ENCODE measurements at places on chromosomes 4 and X.

DNA sequence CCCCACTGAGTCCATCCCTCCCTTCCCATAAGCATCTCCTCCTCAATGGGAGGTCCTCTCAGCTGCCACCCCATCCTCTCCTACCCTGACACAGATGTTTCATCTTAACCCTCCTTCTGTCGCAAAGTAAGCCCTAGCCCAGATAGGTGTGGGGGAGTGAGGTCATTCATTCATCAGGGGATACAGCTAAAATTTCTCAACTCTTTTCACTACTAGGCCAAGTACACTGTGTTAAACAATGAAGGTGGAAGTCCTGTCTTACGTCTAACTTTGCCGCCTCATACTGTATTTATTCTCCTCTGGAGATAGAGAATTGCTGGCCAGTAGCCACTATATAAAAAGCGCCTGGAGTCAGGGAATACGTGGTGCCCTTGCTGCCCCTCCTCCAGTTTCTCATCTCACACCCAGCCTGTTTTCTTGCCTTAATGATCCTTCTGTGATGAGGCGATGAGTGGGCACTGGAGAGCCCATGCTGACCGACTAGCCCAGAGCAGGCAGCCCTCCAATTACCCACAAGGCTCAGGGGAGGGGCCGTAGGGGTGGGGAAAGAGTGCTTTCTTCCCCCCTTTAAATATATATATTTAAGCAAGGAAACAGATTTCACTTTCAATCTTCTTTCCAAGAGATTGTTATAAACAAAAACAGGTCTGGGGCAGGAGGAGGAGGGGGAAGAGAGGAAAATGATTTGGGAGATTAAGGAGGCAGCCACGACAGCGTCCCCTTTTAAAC, 149.5 kb downstream of the PJA1 start:
- no peak for DNase-seq

DNA sequence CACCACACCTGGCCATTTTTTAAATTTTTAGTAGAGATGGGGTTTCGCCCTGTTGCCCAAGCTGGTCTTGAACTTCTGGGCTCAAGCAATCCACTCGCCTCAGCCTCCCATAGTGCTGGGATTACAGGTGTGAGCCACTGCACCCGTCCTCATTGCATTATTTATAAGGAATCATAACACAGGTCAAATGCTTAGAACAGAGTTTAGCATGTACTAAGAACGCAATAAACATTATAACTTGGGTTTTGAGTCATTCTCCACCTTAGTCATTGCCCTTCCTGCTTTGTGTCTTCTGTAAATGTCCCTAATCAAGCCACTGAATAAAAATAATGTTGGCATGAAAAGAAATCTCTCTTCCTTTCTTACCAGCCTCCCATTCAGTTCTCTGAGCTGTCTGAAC, 38.5 kb upstream of the SHROOM4 start:
- DNase-seq: no peak

- DNase-seq: no peak
These were observed 166.4 kb downstream of the TSPAN5 start for GRCh38 chr4:98491899-98492559.

DNA sequence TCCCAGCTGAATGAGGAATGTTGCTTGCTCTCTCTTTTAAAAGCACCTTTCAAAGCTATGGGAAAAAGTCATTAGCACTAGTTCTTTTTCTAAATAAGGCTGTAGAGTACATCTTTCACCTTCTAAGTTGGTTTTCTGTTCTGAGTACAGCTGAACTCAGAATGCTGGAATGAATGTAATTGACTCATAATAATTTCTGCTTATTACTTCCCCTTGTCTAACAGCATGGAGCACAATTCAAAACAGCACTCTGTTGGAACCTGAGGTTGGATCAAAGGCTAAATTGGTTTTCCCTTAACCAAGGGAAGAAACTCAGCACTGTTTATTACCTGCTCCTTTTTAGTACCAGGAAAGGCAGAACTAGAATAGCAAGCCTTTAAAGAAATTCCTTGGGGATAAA, 33.5 kb upstream of the CYP2U1 start:
- no peak for DNase-seq

GRCh38 chrX:70656304-70656703, 211.7 kb downstream of the DLG3 start:
- DNase-seq: no peak

- DNase-seq: no peak
These were observed 18.1 kb downstream of the TMEM154 start for GRCh38 chr4:152661649-152662048.

- DNase-seq: no peak
These were observed 587.1 kb upstream of the CPEB2 start for GRCh38 chr4:14415146-14415545.

- no peak for DNase-seq
These were observed 207.8 kb upstream of the CNKSR2 start for GRCh38 chrX:21166272-21166982.

DNA sequence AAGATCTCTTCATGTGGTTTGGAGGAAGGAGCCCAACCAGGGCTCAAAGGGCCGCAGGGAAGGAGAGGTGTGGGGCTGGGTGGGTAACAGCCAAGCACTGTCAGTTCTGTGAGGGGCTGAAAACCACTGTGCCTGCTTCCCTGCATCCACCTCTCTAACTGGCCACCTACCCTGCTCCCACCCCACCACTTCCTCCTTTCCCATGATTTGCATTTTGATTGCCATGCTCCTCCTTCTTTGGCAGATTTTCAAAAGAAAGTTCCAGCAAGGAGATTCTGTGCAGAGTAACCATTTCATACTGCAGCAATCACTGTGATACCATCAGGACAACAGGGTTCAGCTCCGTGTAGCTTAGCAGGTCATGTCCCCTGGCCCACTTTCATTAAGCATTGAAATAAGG, 1.8 kb downstream of the ZNF674 start:
- DNase-seq: no peak

DNA sequence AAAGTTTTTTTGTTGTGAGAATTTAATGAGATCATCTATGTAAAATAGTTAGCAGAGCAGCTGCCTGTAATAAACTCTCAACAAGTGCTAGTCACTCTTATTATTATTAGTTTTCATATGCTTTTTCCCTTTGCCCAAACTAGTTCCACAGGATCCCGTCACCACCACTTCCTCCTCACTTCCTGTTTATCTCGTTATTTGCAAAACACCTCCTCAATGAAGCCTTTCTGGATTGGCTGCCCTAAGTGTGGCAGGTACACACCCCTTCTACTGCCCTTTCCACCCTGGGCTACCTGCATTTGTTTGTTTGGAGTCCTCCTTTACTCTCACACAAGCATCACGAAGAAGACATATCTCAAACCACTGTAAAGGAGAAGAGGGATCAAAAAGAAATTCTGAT, 54.4 kb upstream of the KLF3 start:
- DNase-seq: no peak

- DNase-seq: no peak
These were observed 287.1 kb upstream of the ADGRL3 start for GRCh38 chr4:60913002-60913401.

DNA sequence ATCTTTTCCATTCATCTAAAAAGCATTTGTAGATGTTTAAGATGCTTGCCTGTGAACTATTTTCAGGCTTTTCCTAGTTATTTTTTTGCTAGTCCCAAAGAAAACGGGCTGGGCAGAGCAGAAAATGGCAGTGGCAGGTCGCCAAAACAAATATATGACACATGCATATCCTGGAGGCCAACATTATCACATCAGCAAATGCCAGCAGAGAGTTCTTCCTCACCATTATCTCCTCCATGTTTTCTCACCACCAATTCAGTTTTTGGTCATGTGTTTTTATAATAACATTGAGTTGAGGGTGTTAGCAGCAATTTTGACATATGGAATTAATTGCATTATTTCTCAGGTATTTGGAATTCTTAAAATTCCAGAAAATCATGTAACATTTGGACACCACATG, 97.9 kb upstream of the EOLA2 start:
- DNase-seq: no peak

GRCh38 chrX:133550665-133551485, 135.6 kb upstream of the GPC4 start:
- DNase-seq: no peak

- DNase-seq: no peak
These were observed 606.8 kb upstream of the KLHL4 start for GRCh38 chrX:86910602-86911311.

- DNase-seq: no peak
These were observed 258.5 kb downstream of the PABPC4L start for GRCh38 chr4:133943081-133943480.

DNA sequence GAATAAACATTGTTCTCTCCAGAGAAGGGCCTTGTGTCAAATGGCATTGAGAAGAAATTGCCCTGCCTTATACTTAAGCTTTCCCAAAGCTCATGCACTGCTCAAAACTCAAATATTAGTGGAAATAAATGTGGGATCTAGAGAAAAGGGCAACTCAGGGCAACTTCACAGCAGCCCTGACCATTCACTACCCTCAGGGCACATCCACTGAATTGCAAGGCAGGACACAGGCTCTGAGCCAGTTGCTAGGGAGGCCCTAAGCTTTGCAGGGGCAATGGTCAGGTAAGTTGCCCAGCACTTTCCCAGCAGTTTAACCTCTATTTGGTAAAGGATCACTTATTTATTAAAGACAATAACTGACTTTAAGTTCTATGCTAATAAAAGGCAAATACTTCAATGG, 255.3 kb upstream of the TEX13A start:
- DNase-seq: no peak

GRCh38 chr4:121064482-121064881, 7.9 kb downstream of the NDNF start:
- DNase-seq: no peak

GRCh38 chrX:40086569-40087335, 11.0 kb downstream of the BCOR start:
- DNase-seq: no peak

DNA sequence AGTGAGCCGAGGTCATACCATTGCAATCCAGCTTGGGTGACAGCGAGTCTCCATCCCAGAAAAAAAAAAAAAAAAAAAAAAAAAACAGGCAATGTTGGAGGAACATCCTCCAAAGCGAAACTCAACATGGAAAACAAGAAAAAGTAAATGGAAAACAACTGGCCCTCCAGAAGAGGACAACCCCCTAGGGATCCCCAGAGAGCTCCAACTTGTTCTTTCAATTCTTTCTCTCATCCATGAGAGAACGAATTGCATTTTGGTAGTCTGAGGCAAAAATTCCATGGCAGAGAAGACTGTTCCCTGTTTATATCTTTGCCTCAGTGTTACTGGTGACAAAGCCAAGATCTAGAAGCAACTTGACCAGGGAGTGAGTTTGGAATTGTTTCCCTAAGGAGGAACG, 49.8 kb downstream of the OPHN1 start:
- no peak for DNase-seq

DNA sequence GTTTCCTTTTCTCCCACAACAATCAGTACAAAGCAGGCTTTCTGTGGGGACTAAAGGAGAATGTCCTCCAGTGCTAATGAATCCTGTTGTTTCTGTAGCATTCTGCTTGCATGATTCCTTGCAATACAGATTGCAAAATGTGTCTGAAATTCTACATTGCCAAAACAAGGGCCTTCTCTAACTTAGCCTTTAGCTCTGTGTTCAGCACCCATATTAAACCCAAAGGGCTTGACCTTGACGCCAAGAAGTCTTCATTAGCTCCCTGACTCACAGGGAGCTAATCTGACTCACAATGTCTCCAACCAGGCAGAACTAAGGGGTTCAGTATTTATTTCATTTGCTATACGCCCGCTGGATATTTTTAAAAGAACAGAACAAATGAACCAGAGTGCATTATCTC, 241.4 kb upstream of the CLNK start:
- DNase-seq: no peak

- no peak for DNase-seq
These were observed 777.3 kb downstream of the PCDH18 start for GRCh38 chr4:136754810-136755530.

DNA sequence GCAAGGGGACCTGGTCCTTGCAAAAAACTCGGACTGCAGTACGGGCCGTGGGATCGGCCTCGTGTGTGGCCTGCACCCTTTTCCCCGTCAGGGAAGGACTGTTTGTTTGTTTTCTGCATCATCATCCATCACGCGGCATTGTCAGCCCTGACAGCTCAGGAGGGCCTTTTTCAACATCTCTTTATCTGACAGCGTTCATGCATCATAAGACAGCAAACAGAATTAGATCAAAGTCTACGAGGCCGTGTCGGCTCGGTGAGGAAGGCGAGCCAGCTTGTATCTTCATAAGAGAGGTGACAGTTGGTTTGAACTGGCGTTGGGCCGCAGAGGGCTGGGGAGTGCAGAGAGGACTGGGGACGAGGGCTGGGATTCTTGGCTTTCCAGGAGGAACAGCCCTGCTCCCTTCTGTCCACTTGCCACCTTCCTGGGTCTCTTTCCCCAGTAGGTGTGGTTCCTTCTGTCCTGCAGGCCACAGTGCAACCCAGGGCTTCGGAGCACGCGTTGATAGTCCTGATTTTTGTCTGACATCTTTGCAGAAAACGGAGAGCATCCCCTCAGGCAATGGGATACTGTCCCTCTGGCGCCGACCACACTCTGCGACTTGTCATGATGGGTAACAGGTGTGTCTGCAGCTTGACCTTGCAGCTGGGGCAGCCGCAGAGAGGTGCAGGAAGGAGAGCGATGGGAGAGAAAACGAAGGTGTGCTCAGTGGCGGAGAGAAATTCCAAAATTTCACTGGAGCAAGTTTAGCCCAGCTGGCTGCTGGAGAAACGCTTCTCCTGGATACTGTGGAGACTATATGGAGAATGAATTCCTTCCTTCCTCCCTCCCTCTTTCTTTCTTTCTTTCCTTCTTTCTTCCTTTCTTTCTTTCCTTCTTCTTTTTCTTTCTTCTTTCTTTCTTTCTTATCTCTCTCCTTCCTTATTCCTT, 104.0 kb upstream of the SHOX start:
- DNase-seq: no peak

DNA sequence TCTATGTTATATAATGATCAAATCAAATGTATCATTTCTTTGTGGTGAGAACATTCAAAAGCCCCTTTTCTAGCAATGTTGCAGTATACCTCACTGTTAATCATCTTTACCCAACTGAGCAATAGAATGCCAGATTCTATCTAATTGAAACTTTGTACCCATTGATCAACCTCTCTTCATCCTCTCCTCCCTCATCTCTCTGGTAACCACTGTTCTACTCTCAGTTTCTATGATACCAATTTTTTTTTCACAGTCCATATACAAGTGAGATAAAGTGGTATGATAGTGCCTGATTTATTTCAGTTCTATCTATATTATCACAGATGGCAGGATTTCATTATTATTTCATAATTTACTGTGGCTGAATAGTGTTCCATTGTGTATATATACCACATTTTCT, 209.8 kb downstream of the SPCS3 start:
- no peak for DNase-seq

Measured in NCI-H1436 treated with DMSO at 0.1 percent for 48 hours (cell line).